ENCODE measurements at places on chromosomes 12 and 14.

GRCh38 chr12:25074954-25075353, 120.0 kb downstream of the DNAI7 start:
- DNase-seq = no peak

DNA sequence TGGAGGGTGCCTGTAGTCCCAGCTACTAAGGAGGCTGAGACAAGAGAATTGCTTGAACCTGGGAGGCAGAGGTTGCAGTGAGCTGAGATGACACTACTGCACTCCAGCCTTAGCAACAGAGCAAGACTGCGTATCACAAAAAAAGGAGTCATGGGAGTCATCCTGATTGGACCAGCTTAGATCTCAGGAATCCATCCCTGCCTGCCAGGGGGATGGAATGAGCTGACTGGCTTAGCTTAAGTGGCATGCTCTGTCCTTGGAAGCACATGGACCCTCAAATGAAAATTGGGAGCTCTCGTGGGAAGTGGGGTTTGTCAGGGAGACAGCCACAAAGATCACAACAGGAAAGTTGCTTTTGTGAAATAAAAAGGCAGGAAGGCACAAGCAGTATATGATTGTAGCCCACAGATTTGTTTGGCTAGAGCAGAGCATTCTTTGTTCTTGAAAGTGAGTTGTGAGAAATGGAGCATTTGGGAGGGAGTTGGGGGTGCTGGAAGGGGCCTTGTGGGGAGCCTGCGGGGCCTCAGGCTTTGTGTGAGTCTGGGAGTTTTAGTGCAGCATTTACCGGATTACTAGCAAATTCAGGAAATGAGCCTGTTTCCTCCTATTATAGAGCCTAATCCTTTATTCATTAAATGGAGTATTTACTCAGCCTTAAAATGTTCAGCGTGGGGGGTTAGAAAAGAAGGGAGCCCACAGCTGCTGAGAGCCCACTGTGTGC, 30.7 kb downstream of the DGLUCY start:
- DNase-seq = no peak

GRCh38 chr12:93098077-93098476, 169.0 kb upstream of the EEA1 start:
- DNase-seq = peak; percentile 89

DNA sequence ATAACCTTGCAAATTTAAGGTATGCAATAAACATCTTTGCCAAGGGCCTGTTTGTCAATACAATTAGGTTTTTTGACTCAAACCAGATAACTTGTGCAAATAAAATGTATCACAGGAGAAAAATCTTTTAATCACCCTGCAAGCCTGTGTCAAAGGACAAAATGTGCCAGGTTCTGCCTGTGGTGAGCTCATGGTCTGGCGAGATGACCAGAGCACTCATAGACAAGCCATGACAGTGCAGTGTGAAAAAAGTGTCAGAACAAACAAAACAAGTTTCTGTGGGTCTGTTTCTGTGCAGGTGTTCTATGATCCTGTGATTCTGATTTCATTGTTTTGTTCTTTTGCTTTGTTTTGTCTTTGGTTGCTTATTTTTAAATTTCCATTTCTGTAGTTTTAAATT, 847.2 kb downstream of the VRK1 start:
- DNase-seq = peak; percentile 43

DNA sequence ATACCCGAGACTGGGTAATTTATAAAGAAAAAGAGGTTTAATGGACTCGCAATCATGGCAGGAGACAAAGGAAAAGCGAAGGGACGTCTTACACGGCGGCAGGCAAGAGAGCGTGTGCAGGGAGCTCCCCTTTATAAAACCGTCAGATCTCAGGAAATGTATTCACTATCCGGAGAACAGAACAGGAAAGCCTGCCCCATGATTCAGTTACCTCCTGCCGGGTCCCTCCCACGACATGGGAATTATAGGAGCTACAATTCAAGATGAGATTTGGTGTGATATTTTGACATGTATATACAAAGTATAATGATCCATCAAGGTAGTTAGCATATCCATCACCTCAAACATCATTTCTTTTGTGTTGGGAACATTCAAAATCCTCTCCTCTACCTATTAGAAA, 2.3 kb upstream of the CDCA4 start:
- DNase-seq = no peak

- DNase-seq = peak; percentile 30
Observed at GRCh38 chr12:123270214-123271000, 1.2 kb downstream of the CDK2AP1 start.

DNA sequence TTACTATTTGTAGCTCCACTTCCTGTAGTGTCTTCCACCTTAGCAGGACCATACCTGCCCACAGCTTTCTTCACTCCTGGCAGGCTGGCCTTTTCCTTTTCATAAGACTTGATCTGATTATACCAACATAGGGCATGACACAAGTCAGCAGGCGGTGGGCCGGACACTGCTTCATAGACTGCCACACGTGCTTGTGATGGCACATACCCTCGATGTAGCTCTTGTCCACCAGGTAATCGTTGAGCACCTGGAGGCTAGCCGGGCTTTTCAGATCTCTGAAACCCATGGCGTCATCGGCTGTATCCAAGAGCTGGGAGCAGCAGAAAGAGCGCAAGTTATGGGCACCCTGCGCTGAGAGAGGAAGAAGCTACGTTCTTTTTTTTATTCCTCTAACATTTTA, 53.7 kb upstream of the TMEM263 start:
- DNase-seq = no peak

DNA sequence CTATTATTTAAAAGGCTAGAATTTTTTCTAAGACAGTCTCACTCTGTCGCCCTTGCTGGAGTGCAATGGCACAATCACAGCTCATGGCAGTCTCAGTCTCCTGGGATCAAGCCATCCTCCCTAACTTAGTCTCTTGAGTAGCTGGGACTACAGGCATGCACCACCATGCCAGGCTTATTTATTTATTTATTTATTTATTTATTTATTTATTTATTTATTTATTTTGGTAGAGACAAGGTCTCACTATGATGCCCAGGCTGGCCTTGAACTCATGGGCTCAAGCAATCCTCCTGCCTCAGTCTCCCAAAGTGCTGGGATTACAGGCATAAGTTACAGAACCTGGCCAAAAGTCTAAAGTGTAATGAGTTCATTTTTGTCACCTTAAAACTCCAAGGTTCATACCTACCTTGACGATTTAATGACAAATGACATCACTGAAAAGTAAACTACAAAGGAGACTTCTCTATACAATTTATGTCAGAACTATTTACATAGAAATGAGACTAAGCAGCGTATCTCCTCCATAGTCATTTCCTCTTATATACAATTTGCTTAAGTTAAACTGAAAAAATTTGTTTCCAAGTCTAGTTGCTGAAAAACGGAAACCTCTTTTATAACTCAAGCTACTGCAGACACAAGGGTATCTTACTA, 78.2 kb downstream of the EPS8 start:
- no peak for DNase-seq

DNA sequence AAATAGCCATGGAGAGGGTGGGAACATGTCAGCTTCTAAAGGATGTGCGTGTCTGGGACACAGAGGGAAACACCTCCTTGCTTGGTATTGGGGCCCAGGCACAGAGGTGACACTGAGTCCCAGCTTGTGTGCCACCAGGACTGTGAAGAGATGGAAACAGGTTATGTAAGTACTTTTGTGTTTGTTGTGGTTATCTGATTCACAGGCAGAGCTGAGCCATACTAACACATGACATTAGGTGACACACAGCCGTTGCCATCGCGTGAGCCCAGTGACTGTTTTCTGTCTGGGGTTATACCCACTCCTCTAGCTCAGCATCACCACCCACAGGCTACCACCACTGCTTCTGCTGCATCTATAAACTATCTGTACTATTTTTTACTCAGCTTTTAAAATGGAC, 12.1 kb upstream of the FLVCR2 start:
- peak; percentile 63 for DNase-seq

DNA sequence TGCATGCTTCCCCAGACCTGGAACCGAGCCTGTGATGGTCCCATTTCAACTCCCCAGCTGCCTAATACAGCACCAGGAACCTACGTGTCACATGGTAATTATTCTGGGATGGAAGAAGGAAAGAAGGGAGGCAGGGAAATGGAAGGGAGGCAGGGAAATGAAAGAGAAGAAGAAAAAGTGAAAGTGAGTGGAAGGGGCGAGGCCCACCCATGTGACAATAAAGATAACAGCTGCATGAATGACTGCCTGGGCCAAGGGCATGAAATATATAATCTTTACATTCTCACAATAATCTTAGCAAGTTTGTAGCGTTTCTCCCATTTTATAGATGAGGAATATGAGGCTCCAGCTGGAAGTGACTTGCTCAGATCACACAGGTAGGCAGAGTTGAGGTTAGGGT, 245.0 kb upstream of the PWP1 start:
- no peak for DNase-seq

DNA sequence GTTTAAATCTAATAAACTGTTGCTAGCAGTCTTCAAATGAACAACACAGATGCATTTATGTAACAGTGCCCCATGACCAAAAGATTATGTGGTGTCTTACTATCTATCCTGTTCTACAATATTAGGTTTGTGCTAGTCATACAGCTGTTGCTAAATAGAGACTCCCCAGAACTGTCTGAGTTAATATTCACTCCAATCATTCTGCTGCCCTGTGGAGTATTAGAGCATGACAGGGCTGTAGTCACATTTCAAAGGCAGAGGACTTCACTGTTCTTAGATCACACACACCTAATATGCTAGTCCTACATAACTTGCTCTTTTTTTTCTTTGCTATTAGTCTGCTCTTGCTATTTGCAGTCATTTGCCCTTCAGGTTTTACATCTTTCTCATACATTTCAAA, 157.6 kb upstream of the MDGA2 start:
- DNase-seq = no peak

DNA sequence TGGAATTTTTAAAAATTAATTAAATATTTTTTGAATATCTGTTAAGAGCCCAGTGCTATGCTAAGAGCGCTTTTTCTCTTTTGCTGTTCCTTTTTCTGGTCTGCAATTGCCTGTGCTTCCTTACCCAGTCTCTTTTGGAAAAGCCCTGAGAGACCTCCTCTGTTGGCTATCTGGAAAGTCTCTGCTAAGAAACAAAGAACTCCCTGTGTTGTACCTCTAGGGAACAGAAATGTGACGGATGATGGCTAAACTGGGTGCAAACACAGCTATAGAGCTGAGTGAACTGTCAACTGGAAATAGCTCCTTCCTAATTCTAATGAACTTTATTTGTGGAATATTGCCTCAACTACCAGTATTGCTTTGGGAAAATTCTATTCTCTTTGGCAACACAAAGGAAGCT, 261.6 kb upstream of the NOVA1 start:
- DNase-seq = no peak

DNA sequence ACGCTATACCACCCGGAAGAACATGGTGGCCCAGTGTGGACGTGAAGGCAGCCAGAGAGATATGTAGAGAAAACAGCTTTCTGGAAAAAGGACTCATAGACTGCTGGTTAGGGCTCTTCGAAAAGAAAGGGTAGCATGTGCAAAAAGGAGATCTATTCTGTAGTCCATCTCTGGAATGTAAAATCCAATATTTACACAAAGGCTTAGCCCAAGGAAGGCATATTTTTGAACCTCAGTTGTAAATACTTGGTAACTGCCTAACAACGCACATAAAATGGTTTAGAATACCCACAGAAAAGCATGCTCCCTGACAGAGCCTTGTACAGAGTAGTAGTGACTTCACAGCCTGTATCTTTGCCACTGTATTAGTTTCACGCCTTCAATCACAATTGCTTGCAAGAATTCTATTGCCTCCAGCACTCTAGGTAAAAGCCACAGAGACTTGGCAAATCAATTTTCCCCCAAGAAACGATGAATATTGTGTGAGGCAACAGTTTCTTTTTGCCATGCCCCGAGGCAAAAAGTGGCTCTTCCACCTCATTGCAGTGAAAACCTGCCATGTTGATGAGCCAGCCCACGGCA, 59.2 kb downstream of the TRIM9 start:
- DNase-seq = no peak

DNA sequence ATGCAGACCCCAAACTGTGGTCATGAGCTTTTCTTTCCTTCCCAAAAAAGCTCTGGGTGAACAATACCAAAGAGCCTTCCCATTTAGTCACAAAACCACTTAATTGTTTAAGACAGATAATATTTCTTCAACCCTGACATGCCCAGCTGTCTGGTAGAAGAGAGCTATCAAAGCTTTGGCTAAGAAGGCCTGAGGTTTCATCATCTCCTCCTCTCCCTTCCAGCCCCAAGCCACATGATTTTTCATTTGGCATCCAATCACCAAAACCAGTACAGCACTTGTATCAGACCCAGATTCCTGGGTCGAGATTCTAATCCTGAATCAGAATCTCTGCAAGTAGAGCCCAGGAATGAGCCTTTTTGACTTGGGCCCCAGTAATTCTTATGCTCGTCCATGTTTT, 199.6 kb upstream of the TMEM260 start:
- no peak for DNase-seq

GRCh38 chr12:91675401-91675800, 470.2 kb downstream of the BTG1 start:
- DNase-seq = no peak

DNA sequence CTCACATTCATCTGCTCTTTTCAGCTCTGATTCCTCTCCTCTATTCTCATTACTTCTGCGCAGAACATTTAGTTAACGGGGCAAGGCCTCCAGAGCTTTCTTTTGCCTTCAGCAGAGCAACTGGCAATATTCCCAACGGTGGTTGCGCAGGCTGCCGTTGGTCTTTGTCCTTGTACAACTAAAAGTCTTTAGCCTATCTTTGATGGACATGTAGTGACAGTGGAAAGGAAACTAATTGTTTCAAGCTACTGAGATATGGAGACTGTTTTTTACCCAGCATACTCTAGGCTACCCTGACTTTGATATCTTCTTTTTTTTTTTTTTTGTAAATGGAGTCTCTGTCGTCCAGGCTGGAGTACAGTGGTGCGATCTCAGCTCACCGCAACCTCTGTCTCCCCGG, 12.6 kb downstream of the R3HDM2 start:
- DNase-seq = no peak

DNA sequence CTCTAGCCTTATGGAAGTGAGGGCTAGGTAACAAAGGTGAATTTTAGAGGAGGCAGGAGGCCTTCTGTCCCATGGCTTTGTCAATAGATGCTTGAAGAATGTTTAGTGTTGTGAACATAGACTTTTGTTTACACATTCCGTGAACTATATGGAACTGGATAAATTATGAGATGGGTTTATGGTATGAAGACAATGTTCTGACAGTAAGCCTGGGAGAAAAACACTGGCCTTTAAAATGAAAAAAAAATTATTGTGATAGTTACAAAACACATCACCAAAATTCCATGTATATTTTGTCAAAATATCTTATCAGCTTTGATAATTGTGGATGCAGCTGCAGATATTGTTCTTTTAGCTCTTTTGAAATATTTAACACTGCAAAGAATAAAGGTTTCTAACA, 251.5 kb upstream of the DCN start:
- DNase-seq = no peak

DNA sequence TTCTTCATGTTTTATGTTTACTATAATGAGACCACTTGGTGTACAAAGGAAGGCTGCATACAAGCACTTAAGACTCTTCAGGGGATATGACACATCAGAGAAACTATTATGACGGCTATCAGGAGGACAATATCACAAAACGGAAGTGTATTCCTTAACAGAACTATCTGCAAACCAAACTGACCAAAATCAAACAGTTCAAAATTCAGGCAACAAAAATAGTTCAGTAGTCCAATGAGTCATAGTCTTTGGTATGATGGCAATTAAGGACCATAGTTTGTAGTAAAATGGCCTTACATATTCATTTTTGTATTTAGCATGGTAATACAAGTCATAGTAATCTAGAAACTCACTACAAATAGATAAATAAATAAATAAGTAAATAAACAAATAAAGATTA, 1638.7 kb upstream of the SEL1L start:
- DNase-seq = no peak

GRCh38 chr12:26929590-26929989, 8.2 kb downstream of the INTS13 start:
- no peak for DNase-seq

GRCh38 chr14:44771496-44771895, 190.3 kb downstream of the KLHL28 start:
- DNase-seq = no peak

Measured in GM12865 (cell line).